ENCODE measurements at places on chromosomes 5 and 9.

GRCh38 chr9:8301296-8301695 is 501.7 kb upstream of the DMAC1 start:
- no peak for DNase-seq

DNA sequence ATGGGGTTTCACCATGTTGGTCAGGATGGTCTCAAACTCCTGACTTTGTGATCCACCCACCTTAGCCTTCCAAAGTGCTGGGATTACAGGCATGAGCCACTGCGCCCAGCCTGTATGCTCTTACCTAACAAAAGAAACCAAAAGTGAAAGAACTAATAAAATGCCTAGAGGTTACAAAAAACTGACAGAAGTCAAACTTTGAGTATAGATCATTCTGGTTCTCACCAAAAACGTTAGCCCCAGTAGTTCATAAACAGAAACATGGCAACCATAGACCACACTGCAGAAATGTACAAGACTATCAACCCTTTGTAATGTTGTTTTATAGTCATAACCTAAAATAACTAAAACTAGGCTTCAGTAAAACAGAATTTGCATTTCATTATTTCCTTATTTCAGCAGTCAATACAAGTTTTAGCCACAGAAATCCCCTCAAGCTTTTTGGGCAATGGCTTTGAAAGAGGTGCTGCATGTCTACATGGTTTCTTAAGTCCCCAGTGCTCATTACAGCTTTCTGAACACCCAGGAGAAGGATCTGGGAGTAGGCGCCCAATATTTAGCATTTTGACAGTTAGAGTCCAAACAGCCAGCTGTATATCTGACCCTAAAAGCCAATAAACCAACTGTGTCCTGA is 72.5 kb downstream of the EPB41L4A start:
- DNase-seq, result no peak

- DNase-seq, result no peak
Observed at GRCh38 chr5:163661360-163661759, 155.9 kb downstream of the MAT2B start.

DNA sequence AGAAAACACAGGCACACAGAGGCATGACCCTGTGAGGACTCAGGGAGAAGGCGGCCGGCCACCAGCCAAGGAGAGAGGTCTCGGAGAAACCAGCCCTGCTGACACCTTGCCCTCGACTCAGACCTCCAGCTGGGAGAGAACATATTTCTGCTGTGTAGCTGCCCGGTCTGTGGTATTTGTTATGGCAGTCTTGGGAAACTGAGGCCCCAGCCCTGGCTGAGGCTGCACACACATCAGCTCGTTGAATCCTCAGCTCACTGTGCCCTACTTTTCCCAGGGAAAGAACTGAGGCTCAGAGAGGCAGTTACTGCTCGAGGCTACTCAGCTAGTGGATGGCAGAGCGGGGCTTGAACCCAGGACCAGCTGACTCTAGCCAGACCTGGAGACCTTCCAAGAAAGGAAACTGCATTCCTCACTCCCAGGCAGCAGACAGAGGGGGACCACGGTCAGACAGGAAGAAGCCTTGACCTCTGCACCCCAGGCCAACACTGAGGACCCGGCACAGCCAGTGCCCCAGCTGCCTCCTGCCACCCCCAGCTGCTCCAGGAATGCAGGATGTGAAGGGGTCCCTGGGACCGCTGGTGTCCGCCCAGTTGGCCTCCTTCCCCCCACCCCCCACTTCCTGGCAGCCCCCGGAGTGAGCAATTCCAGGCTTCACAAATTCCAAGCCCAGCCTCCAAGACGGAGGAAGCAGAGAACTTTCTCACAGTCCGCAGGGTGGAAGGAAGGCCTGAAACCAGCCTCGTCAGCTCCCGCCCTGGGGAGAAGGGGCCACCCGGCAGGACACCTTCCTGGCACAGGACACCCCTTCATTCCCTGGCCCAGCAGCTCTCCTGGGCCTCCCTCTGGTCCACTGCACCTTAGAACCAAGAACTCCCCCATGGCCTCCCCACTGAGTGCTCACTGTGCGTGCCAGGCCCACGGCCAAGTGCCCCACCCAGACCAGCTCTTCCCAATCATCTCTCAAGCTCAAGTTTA is 69.9 kb downstream of the LRSAM1 start:
- DNase-seq, result no peak

DNA sequence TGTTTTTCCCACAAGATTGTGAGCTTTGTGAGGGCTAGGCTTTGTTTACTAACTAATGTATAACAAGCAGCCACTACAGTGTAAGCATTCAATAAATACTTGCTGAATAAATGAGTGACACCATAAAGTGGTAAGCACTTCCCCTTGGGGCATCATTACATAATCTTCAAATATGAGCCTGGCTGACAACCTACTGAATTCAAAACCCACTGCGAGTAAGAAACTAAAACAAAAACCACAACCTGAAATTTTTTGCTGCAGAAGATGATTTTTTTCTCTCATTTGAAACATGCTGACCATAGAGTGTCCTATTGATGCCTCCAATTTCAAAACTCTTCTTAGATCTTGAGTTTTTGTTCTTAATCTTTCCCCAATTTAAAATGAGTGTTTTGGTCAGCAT is 331.3 kb upstream of the CCNG1 start:
- no peak for DNase-seq

- no peak for DNase-seq
Observed at GRCh38 chr9:70003901-70004714, 39.5 kb upstream of the MAMDC2 start.

DNA sequence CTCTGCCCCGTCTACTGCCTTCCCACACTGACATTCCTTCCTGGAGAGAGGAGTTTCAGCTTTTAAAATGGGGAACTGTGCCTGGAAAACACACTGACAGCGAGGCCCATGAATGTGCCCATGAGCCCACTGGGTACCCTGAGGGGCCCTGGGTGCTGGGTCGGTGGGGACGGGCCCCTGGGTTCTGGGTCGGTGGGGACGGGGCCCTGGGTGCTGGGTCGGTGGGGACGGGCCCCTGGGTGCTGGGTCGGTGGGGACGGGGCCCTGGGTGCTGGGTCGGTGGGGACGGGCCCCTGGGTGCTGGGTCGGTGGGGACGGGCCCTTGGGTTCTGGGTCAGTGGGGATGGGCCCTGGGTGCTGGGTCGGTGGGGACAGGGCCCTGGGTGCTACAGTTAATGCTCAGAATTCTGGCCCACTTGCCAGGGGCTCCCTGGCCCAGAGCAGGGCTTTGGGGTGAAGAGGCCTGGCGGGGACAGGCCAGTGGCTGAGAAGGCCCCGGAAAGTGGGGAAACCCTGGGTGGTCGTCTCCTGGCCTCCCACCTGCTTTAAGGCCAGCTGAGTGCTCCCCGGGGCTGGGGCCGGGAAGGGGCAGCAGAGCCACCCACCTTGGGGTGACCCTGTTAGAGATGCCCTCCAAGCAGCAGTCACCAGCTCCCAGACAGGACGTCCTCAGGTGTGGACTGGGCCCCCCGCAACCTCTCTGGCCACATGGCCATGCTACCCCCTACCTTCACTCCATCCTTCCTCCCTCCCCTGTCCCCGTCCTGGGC is 2.5 kb downstream of the GPSM1 start:
- DNase-seq, result no peak

DNA sequence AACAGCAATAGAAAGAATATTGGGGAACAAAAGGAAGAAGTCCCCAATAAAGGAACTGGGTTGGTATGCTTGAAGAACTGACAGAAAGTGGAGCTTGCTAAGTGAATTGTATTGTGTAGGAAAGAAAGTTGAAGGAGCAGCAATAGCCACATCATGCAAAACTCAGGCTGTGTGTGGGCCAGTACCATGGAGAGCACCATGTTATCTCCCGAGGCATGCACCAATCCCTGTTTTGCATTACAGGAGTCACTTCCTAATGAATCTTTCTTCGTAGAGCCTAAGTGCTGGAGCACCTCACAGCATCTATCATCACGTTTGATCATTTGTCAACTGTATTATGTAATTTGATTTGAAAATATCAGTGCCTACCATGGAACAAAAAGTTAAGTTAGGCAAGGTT is 137.7 kb upstream of the NMUR2 start:
- DNase-seq, result no peak

DNA sequence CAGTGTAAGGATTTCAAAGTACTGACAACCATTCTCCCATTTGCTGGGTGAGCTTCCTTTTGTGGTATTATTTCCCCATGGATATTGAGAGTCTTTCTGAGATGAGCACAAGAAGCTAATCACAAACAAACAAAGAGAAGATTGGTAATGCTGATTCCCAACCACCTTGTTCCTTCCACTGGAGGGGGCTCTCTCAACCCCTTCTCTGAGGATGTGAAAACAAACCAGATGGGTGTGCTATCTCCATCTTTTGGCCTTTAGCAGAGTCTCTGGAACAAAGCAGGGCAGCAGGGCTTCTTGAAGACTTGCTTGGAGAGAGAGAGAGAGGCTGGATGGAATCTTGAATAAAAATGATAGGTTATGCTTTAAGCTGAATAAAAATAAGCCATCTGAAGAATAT is 576.7 kb upstream of the ZNF462 start:
- no peak for DNase-seq

DNA sequence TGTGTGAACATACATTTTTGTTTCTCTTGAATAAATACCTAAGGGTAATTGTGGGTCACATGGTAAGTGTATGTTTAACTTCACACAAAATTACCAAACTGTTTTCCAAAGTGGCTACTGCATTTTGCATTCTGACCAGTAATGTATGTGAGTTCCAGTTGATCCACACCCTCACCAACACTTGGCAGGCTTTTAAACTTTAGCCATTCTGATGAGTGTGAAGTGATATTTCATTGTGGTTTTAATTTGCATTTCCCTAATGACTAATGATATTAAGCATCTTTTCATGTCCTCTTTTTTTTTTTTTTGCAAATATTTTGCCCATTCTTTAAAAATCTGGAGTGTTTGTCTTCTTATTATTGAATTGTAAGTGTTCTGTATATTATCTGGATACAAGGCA is 53.5 kb upstream of the MAST4 start:
- DNase-seq, result no peak

DNA sequence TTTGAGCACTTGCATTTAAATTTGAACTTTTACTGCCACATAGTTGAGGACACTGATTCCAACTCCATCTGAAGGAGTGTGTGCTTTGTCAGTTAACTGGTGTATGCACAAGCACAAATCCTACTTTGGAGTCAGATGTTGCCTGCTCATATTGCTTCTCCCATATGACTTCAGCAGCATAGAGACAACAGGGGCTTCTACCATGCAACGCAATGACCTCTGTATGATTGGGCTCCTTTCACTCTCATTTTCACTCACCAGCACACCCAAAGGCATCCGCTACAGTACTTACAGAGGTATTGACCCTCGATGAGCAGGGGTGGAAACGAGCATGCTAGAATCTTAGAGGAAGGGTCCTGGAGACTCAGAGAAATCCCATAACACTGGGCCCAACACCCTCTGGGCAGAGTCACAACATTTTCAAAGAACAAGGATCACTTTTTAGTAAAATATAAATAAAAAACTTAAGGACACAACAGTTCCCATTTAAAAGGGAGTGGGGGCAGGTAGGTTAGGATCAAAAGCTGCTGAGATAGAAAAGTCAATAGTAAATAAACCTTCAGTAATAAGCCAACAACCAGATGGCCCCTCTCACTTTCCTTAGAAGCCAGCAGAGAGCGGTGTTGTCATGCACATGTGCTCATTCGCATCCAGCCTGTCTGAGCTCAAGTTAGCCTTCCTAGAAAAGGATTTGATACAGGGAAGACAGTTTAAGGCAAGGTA is 203.8 kb downstream of the SNCAIP start:
- DNase-seq, result no peak

DNA sequence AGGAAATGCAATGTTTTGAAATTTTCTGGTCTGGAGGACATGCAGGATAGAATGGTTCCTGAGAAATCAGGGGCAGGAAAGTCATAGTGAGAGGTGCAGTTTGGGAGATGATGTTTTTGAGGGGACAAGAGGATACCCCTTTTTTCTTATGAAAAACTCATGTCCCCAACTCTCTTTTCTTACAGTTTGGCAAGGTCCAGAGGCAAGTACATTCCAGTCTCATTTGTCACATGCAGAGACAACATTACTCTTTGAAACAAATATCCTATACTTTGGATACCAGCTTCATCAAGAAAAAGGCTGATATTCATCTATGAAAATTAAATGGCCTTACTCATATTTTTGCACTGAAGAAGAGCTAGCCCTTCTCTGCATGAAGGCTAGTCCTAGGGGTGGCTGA is 48.2 kb downstream of the EQTN start:
- no peak for DNase-seq

- DNase-seq, result no peak
Observed at GRCh38 chr5:162227075-162227474, 159.5 kb downstream of the GABRG2 start.

DNA sequence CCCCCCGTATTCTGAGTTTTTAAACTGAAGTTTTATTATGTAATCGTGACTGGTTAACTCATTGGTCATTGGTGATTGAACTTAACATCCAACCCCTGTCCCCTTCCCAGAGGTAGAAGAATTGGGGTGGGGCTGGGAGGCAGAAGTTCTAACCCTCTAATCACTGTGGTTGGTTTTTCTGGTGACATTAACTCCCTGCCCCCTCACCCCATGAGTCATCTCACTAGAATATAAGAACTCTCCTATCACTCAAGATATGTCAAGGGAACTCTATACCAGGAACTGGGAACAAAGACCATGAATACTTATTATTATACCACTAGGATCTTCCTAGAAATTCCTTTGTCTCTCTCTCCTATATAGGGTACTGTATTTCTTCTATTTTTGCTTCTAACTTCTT is 52.3 kb upstream of the CAVIN4 start:
- DNase-seq, result no peak

- no peak for DNase-seq
Observed at GRCh38 chr9:75200892-75201470, 112.7 kb downstream of the OSTF1 start.

Data from cortex of kidney (tissue), 1 donor.